Activated CD4-positive, alpha-beta T cell treated with anti-CD3 and anti-CD28 coated beads for 4 hours (primary cell): ENCODE measurements at places on chromosomes 2 and 18.
A peak's percentile ranks its signal among the peaks of the same experiment; 100 is the strongest.

GRCh38 chr18:45627204-45627526, 11.9 kb downstream of the SLC14A2 start:
- no peak for DNase-seq

DNA sequence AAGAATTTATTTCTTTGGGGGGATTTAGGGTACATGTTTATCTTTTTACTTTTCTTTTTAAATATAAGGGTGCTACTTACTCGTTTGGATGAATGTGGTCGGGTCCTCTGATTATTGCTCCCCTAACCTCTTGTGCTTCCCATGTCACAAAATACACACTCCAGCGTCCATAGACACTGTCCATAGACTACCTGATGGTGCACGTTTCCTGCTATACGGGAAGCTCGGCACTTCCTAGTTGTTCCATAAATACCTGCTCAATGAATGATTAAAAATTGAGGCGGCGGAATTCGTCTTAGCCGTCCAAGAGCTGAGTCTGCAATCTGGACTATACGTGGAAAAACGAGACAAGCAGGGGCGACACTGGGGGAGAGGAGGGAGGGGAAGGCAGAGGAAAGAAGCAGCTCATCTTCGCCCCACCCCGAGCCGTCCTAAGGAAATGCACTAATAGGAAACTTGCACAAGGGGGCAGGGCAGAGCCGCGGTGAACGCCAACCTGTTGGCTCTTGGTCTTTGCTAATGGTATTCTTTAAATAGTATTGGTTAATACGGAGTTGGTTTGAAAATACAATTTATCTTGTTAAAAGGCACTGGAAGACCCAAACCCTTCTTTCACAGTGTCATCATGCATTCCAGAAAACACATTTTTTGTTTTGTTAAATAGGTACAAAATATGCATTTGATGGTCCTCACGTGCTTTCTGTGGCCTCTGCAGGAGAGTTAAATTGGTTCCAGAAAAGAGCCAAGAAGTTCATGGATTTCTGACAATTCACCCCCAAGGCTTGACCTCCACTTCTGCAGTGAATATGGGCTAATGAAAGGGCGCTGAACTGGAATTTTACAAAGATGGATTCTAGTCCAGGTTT, 73.0 kb upstream of the KCTD1 start:
- no peak for DNase-seq

GRCh38 chr2:215028231-215028630, 110.2 kb downstream of the ABCA12 start:
- no peak for DNase-seq

DNA sequence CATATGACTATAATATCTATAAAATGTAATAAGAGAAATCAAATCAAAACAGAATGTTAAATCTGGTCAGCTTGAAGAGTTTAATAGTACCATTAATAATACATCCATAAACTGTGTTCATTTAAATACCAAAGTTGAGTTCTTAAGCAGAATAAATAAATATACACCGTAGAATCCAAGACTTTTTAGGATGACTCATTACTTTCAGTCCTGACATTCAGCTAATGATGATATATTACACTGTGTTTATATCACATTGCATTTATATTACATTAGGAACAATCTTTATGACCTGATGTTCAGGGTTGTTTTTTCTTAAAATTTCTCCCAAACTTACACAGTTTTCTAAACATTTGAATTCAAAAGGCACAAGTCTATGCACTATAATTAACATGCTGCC, 331.3 kb downstream of the SS18 start:
- DNase-seq, result no peak

DNA sequence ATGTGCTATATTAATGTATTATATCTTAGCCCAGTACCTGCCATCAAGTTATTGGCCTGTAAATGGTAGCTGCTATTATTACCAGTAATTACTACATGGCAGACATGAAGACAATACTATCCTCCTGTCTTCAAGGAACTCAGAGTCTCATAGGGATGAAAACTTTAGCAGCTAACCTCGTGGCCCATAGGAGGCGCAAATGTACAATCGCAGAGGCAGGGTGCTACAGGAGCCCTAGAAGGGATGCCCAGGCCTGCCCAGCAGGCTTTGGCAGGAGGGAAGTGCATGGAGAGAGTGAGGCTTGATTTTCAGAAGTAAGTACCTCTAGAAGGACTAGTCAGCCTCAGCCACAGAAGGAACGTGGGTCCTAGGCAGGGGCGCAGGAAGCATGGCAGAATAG, 44.7 kb upstream of the KIDINS220 start:
- DNase-seq, result no peak

DNA sequence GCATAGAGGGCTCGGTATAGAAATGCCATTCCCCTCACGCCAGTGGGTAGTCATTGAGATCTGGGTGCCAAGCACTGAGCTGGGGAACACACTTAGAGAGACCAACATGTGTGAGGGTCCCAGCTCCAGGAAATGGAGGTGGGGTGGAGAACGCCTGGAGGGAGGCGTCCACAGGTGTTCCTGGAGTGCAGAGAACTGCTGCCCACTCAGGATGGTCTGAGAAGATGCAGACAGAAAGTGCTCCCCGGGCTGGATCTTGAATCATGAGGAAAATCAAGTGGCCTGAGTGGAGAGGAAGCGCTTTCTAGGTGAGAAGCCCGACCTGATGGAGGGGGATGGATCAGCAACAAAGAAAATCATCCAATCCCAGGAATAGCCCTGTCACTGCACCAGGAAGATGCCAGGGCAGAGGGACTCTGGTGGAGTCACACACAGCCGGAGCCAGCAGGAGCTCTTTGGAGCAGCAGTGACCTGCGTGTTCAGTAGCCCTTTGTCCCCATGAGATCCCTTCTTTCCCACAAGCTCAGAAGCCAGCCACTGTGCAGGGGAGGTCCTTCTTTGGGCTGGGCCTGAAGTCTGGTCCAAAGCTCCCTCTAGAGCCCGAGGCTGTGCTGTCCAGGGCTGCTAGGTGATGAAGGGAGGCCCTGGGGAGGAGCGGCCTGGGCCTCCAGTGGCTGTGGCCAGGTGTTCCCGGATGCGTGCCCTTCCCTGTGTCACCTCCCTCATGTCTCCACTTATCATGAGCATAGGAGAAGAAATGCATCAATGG, 112.3 kb downstream of the RNF144A start:
- DNase-seq, result no peak

DNA sequence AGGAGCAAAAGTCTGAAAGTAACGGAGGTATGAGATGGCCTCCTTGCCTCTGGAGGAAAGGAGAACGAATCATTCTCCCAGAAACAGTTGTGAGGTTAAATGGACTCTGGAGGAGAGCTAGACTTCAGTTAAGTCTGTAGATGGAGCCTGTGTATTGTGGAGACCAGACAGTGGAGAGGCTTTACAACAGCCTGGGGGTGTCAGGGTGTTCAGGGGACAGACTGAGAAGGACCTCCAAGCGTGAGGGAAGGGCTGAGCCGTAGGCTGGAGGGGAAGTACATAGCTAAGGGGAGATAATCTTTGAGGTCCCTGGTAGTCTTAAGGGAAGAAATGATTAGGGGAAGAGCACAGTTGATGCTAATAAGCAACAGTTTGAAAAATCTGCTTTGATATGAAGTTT, 76.6 kb downstream of the GALNT1 start:
- DNase-seq, result no peak

DNA sequence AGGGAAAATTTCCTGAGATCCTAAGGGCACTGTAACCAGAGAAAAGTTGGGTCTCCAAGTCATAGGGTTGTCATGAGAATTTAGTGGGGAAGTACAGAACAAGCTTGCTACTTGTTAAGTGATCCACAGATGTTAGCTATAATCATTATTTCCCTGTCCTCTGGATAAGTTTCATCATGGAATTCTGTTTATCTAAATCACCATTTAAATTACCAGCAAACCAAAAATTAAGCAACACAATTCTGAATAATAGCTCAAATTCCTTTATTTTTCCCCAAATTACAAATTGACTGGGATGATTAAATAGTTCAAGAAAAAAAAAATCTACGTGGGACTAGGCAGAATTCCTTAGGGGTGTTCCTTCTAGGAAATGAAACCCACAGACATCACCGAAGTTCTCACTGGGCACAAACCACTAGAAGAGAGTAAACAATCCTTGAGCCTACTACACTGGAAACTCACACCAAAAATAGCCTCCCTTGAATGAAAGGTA, 159.5 kb downstream of the COL6A3 start:
- DNase-seq, result no peak

DNA sequence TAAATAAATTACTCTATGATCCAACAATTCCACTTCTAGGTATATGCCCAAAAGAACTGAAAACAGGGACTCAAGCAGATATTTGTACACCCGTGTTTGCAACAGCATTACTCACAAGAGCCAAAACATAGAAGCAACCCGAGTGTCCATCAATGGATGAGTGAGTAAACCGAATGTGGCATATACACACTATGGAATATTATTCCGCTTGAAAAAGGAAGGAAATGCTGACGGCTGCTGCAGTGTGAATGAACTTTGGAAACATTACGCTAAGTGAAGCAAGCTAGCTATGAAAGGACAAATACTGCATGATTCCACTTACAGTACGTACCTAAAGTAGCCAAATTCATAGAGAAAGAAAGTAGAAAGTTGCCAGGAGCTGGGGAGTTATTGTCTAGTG, 32.2 kb downstream of the MREG start:
- no peak for DNase-seq

DNA sequence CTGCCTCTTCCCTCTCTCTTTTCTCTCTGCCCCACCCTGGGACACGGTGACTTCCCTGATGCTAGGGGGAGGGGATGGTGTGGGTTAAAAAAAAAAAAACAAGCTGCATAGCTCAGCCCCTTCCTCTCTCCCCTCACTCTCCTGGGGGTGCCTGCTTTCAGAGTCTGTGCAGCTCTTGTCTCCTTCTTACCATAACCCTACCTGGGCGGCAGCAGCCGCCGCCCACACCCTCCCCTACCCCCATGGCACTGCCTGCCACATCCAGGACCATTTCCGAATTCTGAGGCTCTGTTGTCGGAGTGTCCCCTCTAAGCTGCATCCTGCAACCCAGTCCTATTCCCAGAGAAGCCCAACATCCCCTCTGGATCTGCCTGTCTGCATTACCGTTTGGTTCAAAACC, 16.0 kb downstream of the TTC32 start:
- DNase-seq, result no peak

DNA sequence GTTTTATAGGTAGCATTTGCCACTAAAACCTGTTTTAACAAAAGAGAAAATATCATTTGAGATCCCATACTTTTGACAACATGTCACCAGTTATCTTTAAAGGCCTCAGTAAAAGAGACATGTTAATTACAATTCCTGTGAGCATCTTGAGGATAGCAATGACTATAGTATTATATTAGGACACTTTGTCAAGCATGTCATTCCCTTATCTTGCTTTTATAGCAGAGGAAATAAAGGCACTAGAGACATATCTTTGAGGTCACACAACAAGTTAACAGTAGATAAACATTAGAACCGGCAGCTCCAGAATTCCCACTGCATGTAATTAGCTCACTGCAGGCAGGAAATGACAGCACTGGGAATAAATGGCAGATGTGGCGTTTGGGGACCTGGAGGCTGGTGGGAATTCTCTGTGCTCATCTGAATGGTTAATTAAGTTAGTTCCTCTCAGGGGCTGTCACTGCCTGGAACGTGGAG, 25.9 kb downstream of the LYPD6B start:
- DNase-seq, result no peak

GRCh38 chr2:98894331-98895000, 41.6 kb downstream of the CRACDL start:
- no peak for DNase-seq

- DNase-seq, result no peak
Measured at GRCh38 chr2:145026456-145027455, 506.8 kb upstream of the ZEB2 start.

DNA sequence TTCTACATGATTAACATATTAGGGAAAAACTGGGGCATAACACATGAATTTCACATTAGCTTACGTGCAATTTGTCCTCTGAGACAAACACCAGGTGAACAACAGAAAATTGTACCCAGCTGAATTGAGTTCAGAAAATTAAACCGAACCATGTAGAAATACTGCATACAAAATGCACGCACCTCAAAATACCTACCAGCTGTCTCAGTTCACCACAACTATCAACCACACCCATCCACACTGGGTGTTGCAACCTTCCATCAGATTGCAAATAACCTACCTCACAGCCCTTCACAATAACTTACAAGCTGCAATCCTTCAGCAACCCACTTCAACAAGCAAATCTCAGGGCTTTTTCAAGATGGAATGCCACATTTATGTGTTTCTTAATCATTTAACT, 55.9 kb downstream of the UNC50 start:
- peak; percentile 55 for DNase-seq

GRCh38 chr2:153601812-153602211, 123.2 kb upstream of the RPRM start:
- no peak for DNase-seq

- no peak for DNase-seq
Measured at GRCh38 chr2:202529389-202529788, 105.4 kb upstream of the FAM117B start.

DNA sequence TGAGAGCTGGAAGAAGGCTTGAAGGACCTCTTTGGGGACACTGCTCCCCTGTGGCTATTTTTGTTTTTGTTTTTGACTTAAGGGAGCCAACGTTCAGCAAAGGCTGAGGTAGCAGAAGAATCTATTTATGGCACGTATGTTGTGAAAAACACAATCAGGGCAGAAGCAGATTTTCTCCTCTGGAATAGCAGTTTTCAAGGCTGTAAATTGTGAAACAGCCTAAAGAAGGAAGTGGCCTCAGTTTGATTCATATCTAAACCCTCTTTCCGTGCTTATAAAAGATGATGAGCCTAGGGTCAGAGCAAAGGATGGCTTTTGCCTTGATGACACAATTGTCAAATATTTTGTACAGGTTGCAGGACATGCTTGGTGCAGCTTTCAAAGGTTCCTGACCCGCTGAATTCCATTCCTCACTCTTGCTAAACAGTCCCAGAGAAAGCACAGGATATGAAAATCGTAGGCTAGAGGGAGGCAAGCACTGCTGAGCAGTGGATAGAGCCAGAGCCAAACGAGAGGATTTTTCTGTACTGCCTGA, 106.2 kb upstream of the DLX2 start:
- no peak for DNase-seq

- DNase-seq, result no peak
Measured at GRCh38 chr18:51639541-51639940, 442.1 kb upstream of the MEX3C start.

DNA sequence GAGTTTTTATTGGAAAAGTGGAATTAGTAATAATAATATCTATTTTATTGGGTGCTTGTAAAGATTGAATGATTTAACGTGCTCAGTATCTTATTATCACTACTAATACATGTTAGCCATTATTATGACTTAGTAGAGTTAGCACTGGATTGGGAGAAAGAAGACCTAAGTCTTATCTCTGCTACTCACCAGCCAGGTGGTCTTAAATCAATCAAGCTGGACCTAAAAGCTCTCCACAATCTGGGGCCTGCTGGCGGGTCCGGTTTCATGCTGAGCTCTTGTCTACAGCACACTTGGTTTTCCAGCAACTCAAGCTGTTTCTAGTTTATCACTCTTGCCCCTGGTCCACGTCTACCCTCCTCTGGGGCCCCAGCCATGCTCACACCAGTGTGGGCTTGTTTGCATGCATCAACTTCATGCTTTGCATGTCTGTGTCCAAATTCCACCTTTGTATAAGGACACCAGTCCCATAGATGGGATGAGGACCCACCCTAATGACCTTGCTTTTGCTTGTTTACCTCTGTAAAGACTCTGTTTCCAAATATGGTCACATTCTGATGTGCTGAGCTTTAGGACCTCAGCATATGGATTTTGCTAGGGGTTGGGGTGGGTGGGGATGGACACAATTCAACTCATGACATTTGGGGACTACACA, 363.1 kb downstream of the LPIN1 start:
- DNase-seq, result no peak
